CD8-positive, alpha-beta T cell (primary cell): ENCODE measurements at places on chromosomes 6 and 20. TPM values are rescaled to one million over a fixed set of nuclear protein-coding genes. Genes with fewer than 3 reads are reported as not detected.

GRCh38 chr20:56451056-56451765, 17.2 kb upstream of the RTF2 start:
- DNase-seq, result no peak

DNA sequence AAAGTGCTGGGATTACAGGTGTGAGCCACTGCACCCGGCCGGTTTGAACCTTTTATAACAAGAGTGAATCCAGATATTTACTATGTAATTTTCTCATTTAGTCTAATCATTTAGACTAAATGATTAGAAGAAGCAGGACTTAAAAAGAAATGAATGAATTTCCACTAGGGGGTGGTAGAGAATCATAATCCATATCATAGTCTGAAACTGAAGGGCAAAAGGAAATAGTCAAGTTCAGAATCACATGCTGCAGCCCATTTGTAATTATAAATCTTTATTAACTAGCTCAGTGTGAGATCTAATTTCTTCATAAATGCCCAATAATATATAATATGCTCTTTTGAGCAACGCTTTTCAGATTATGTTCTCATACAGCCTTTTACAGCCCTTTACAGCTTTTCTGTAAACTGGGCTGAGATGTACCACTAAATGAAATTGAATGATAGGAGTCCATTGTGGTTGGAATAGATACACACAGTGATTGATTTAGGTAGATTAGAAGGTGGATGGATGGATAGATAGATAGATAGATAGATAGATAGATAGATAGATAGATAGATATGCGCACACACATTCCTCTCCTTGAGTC, 31.8 kb downstream of the PSMB9 start:
- no peak for DNase-seq

GRCh38 chr6:163331245-163331644, 83.3 kb upstream of the QKI start:
- no peak for DNase-seq

DNA sequence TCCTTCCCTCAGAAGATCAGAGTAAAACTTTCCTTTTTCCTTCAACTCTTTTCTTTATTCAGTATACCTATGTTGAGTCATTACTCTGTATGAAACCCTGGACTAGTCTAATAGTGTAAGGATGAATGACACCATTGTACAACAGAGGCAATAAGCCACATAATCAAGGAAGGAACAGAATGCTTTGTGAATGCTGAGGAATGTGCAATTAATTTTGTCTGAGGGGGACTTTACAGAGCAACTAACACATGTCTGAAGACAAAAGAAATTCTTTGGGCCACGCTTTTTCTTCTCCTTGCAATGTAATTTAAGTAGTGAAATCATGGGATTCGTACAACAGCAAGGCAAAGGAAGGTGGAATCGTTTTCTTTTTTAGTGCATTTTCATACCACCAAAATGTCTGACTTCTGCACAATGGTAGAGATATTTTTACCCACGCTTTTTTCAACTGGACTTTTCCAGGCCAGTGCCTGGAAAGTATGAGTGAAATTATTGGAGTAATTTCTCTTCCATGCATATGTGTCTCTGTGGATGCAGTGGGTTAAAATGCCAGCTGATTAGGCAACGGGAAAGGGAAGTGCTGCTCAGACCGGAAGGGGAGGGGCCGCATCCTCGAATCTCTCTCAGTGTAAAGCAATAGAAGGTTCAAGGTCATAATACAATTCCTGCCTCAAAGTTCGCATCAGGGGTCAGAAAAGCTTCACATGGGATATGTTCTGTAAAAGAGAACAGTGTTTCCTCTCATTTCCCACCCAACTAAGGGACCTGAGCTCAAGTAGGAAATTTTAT, 89.9 kb upstream of the MTHFD1L start:
- no peak for DNase-seq

DNA sequence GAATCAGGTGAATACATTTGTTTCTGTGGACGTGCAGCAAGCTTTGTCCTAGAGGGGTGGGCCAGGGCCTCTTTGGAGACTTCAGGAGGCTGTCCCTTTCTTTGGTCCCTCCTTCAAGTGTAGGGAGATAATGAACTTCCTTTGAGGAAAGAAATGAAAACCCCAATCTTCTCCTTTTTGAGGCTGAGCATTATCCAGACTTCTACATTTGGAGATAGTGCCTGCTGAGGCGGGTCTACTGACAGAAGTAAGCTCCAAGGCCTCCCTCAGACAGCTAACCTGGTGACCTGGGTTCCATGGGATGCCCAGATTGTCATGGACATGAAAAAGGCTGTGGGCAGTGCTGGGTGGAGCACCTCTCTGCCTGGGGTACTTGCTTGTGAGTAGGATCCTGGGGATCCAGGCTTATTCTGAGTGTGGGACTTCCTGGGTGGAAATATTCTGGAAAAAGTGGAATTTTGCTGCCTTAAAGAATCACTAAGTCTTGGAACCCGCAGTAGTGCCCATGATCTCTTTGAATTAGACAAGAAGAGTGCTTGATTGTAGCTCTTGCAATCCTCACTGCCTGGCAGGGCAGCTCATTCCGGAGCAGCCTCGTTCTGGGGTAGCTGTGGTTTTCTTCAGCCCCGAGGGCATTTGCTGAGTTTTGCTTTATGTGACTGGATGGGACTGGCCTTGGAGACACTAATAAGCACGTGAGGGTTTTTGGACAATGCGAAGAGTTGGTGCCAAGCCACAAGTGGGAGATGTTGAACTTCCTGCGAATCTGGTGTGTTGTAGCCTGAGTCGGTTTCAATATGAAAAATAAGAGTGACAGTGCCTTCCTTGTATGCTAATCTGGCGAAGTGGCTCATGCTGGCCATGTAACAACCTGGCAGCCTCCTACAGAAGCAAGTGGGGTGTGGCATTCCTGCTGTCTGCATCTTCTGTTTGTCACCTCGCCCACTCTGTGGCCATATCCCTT, 28.1 kb downstream of the SNRNP48 start:
- DNase-seq, result no peak

DNA sequence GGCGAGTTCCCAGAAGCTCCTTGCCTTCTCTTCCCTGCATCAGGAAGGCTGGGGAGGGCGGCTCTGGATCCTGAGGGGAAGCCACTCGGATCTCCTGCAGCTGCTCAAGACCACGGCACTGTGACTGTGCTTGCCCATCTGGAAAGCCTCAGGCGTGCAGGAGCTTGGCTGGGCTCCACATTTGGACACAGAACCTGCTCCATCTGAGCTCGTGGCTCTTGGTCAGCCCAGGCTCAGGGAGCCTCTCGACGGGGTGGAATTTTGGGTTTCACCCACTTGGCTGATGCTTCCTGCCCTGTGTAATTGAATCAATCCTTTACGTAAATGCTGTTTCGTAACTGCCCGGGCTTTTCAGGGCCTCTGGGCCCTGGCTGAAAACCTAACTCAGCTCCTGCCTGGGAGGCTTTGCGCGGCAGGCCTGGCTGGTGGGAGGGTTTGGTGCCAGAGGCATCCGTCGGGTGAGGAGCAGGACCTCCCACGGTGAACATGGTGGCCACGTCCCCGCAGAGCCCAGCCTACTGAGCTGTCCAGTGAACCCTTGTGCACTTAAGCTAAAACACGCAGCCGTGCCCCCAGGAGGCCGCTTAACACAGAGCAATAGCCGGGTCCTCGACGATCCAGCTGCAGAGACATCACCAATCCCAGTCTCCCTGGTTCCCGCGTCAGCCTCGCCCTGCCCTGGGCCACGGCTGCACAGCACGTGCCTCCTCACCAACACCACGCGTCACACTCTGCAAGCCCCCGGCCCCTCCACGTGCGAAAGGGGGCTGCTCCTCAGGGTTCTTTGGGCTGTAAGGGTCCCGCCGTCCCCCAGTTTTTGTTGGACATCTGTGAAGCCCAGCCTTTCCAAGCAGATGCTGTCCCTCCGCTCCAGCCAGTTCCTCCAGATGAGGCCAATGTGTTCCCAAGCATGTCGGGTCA, 241.0 kb downstream of the DLL1 start:
- DNase-seq, result no peak

- no peak for DNase-seq
Measured at GRCh38 chr20:38997622-38998021, 35.5 kb downstream of the DHX35 start.

The ZNF341 gene
- 2.9 TPM for total RNA-seq
